Activated gamma-delta T cell treated with anti-CD3 and anti-CD28 coated beads, Interleukin-2, amount 50 U/mL, for 16 hours (primary cell): ENCODE measurements at places on chromosomes 12 and 14.

DNA sequence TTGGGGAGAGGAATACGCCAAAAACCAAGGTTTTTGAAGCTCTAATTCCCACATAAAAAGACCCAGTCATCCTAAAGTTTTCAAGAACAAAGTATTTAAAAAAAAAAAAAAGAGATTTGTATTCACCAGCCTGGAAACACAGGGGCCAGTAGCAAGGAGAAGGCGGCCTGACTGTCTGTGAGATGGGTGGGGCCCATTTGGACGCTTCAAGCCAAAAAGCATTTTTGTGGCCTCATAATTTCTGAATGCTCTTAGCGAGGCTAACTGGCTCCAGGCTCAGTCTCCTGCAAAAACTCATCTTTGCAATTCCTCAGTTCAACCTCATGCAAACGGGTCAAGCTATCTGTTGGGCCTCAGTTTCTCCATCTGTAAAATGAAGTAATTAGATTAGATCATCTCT is 514.1 kb downstream of the MED13L start:
- DNase-seq: no peak

DNA sequence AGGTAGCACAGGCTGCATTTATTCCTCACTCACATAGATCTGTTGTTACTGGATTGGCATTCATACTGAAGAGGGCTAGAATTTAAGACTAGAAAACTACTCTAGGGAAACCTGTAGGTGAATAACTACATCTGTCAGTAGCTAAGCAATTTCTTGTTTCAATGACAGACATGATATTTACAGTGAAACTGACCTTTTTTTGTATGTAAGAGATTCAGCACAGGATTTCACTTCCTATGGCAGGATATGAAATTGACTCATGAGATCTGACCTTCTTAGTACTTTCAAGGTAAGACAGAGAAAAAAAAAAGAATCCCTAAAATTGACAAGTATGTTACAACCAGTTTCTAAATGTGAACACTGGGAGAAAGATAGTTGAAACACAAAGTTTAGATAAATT is 189.8 kb upstream of the SLC16A7 start:
- DNase-seq: no peak

GRCh38 chr12:67042697-67043131 is 226.4 kb upstream of the CAND1 start:
- DNase-seq: no peak

DNA sequence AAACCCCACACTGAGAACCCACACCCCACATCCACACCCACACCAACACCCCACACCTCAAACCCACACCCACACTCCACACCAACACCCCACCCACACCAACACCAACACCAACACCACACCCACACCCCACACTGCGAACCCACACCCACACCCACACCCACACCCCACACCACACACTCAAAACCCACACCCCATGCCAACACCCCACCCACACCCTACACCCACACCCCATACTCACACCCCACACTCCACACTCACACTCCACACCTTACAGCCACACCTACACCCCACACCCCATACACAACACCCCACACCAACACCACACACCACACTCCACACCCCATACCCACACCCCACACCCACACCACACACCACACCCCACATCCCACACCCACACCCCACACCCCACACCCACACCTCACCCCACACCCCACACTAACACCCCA is 38.0 kb downstream of the TMEM120B start:
- DNase-seq: no peak

- no peak for DNase-seq
Observed at GRCh38 chr14:79043194-79043889, 873.2 kb downstream of the NRXN3 start.

DNA sequence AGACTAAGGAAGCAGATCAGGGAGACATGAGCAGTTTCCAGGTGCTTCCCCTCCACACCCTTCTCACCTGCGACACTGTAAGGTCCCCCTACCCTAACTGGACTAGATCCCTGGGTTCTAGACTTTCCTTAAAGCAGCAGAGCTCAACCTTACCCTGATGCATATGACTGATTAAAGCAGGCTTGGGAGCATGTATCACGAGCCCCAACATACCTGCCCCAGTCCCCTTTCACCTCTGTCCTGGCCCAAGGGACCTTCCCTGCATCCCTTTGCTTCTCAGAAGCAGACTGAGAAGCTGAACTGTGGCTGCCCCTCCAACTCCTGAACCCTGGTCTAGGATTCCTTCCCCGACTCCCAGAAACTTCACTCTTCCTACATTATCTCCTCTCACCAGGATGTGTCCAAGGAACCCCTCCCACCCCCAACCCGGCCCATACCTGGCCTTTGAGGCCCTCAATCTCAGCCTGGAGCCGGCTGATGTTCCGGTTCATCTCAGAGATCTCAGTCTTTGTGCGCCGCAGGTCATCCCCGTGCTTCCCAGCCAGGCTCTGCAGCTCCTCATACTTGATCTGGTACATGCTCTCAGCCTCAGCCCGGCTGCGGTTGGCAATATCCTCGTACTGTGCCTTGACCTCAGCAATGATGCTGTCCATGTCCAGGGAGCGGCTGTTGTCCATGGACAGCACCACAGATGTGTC is 5.4 kb downstream of the KRT8 start:
- DNase-seq: no peak

- no peak for DNase-seq
Observed at GRCh38 chr14:98947911-98948595, 323.9 kb downstream of the BCL11B start.

DNA sequence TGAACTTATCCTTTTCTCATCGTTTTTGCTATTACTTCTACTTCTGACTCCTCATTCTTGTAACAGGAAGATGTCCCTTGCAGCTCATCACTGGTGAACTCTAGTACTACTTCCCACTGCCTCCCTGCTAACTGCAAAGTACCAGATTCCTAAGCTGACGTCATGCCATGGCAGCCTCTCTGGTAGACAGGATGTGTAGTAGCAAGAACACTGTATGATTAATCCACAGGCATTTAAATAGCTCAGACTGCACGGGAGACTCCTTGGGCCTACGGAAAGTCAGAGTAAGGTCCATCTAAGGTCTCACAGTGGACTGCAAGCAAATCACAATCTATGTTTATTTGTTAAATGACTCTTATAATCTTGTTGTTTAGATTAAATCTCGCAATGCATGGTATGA is 43.5 kb downstream of the DNAI7 start:
- no peak for DNase-seq

DNA sequence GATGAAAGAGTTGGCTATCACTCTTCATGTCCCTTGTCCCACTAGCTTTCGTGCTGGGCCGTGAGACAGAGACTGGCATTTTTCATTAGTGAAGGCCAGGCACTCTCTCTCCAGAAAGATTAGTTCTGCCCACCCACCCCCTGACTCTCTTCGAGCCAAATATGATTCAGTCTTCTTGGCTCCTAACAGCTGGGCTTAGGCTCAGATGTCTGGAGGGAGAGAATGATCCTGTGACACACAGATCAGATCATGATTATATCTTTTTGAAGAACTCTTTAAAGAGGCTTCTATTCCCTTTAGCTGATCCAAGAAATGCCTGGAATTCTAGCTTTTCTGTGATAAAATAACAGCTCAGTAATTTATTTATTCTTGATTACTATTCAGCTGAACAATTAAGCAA is 5.2 kb upstream of the GNG2 start:
- no peak for DNase-seq

DNA sequence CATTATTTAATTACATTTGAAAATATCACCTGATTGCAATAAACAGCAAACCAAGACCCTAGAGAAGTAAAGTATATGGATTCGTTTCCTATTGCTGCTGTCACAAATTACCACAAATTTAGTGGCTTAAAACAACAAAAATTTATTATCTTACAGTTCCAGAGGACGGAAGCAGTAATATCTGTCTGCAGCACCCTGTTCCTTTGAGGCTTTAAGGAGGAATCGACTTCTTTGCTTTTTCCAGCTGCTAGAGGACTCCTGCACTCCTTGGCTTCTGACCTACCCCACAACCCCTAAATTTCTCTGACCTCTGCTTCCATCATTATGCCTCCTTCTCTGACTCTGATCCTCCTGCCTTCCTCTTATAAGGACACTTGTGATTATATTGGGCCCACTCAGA is 23.8 kb upstream of the PPM1A start:
- DNase-seq: no peak

GRCh38 chr12:56300644-56301464 is 724 bp upstream of the CS start:
- no peak for DNase-seq

GRCh38 chr12:54411391-54412241 is 7.5 kb downstream of the ITGA5 start:
- no peak for DNase-seq

- no peak for DNase-seq
Observed at GRCh38 chr12:2553388-2554126, 241.2 kb upstream of the FKBP4 start.
